ENCODE measurements at places on chromosomes 2 and 18.

DNA sequence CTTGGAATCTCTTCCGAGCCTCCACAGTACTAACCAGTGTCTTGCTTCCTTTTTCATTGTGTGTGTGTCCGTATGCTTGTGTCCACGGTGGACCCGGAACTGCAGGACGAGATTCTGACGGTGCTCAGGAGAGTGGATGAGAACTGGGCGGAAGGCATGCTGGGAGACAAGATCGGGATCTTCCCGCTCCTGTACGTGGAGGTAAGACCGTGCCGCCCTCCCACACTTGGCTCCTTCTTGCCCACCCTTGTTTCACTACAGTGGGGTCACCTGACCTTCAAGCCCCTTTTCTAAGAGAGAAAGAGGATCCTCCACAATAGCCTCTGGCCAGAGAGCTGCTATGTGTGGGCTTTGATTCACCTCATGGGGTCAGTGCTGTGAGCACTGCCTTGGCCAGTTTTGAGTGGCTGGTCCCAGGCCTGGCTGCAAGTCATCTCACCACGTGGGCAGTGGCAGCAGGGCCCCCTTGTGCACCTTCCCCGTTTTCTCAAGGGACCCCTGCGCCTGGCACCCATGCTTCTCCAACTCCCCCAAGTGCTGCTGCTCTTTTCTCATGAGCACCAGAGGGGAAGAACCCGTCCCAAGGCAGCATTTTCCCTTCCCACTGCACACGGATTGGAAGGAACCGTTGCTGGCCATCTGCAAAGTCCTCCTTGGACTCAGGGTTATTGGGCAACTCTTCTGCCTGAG lies 242.1 kb downstream of the SEPTIN10 start:
- DNase-seq, result no peak

- DNase-seq, result peak; percentile 49
These were observed 49.9 kb upstream of the CYP1B1 start for GRCh38 chr2:38125842-38126241.

DNA sequence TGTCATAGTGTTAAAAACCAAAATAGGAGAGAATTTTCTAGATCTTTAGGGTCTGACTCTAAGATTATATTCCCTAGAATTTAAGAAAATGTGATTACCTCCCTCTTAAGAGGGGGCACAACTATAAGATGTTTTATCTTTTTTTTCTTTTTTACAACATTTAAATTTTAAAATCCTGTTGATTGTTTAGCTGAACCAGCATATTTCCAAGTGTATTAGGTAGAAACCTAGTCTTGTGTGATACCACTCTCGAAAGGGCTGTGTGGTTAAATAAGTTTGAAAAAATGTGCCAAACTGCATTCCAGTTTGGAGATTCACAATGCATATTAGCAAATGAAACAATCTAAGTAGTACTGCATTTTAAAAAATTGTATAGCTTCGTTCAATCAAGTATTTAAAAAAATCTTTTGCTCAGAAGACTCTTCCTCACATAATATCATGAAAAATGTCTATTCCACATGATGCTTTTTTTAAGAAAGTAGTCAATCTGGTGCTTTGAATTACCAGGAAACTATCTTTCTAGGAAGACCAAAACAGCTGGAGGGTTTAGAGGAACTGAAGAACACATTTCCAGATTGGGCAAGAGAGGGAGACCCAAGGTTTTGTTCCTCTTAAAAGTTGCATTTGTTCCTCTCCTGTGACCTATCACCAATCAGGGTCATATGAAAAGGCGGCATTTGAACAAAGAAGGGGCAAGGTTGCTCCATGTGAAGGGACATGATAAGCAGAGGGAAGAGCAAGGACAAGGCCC lies 98.8 kb downstream of the DPP4 start:
- no peak for DNase-seq

DNA sequence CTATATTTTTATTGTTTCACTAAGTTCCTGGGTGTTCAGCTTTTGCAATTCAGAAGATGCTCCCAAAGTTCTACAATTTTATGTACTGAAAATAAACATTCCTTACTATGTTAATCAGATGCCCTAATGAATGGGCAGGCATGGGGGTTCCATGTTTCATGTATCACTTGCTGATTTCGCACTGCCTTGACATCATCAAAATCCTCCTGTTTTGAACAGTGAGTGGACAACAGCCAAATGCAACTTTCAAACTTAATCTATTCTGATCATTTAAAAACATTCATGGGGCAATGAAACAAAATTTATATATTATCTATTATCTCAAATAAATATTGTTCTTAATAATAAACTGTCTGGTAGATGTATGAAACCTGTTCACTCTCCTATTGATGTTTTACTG lies 43.2 kb downstream of the ZEB2 start:
- DNase-seq, result no peak

DNA sequence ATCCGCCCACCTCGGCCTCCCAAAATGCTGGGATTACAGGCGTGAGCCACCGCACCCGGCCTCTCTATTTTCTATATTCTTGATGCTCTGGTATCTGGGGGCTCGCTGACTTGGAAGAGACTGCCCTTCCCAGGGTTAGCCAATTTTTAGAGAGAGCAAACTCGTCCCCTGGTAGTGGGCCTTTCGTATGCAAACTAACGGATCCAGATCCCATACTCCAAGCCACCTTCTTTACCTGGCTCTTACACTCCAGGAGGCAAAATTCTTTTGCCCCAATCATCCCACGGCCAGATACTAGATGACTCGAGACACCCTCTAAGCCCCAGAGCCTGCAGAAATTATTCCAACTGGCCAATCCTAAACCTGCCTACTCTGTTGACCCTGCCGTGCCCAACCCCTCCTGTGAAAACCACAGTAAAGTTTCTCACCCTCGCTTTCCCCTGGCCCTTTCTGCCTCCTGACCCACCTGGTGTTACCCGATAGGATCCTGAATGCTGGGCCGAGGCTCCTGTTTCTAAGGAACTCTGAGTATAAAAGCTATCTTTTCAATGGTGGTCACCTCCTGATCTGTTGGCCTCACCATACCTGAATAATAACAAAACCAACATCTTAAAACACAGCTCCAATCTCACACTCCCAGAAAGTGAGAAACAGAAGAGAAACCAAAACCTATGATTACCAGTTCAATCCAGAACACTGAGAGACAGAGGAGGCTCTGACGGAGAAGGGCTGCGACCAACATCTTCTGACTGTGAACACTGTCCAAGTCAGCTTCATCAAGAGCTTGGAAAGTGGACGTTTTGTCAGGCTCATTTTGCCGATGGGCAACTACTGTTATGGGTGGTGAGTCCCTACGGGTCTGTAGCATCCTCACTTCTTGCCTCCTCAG lies 57.6 kb upstream of the ZNF532 start:
- no peak for DNase-seq

DNA sequence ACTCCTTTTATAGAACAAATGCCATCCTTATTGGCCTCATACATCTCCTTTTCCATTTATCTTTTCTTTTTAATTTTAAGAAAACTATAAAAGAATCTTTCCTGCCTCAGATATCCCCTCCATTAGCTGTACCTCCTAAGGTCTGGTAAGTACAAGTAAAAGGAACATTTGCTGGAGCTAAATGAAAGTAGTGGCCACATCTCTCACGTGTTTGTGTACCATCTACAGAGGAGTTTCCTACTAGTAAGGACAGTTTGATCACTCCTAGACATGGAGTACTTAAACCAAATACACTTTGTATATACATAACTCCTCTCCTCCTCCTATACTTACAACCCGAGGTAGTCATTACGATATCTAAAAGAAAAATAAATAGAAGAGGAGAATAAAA lies 504.8 kb downstream of the LRRTM4 start:
- DNase-seq, result no peak

GRCh38 chr18:9016633-9017166 lies 85.8 kb upstream of the NDUFV2 start:
- DNase-seq, result no peak

DNA sequence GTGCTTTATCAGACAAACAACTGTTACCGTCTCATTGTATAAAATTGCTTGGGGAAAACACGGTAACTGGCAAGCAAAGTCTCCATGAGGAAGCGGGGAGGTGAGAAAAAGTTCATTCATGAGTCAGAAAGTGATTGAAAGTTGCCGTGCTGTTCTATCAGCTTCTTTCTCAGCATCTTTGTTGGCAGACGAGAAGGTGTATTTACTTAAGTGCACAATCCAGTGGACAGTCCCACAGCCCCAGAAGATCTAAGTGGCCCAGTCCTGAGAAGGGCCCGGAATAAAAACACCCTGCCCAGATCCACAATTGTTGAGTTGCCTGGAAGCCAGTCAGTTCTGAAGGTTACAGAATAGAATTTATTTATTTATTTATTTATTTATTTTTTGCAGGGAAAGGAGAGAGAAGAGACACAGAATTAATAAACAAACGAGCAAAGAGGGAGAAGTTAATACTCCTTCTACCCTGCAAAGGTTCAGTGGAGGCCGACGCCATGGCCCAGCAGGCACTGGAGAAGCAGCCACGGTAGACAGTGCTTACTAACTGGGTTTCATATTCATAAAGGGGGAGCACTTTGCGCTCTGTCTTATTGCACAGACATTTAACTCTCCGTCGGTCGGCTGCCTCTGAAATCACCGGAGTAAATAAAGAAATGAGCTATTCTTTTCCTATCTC lies 676.0 kb upstream of the SALL3 start:
- no peak for DNase-seq

DNA sequence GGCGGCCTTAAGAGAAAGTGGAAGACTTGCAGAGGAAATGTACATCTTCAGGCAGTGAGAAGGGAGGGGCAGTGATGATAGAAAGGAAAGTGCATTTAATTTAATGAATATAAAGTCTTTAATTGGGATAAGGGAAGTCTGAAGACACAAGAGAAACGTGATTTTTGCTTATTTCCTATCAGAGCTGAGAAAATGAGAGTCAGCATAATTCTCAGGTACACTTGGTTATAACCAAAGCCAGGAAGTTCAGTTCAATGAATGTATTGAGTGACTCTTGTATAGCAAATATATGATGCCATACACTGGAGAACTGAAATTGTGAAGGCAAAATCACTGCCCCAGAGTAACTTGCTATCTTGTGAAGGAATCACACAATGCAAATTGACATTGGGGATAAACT lies 256.3 kb downstream of the LRRTM1 start:
- DNase-seq, result no peak

DNA sequence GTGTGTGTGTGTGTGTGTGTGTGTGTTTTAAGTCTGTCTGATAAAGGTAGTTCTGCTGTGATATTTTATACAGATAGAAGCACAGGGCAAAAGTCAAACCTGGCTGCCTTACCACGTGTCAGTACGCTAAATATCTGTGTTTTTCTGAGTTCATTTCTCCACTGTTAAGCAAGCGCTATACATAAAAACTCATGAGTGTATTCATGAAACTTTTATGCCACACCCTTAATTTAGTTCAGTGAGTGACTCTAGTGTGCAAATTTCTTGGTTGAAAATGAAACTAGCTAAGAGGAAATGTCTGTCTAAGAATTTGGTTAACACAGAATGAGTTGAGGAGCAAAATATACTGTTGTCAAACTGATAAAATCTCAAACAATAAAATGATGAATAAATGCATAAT lies 11.2 kb downstream of the CASP10 start:
- DNase-seq, result no peak

- no peak for DNase-seq
These were observed 39.3 kb downstream of the NGEF start for GRCh38 chr2:232973796-232974195.

DNA sequence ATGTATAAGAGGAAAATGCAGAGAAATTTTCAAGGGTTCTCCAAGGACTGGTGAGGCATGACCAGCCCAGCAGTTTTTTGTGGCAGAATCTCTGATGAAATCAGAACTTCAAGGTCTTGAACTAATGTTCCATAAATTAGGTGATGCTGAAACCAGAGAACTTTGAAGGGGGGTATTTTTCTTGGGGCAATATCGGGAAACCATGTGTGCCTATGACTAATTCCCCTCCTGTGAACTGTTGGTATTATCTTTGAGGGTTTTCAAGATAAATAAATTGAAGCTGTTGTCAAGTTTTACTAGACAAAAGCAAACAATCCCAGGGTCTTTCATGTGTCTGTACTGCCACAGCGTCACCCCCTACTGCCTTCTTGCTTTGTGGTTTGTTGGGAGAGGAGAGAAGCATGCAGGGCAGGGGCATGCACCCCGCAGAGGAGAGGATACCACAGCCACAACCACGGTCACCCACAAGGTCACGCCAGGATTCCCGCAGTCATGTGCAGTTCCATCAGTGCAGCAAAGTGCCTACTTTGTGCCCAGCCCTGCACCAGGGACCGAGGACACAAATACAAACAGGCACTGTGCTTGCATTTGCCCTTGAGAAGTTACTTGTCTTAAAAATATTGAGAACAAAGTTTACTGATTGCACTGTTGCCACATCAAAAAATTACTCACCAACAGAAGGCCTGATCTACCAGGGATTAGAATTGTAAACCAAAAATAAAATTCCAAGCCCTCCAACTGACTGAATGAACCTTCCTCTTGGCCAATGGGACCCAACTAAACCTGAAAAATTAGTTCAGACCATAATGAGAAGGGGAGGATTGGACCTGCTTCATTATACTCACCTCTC lies 413.3 kb upstream of the TRIB2 start:
- DNase-seq, result no peak

DNA sequence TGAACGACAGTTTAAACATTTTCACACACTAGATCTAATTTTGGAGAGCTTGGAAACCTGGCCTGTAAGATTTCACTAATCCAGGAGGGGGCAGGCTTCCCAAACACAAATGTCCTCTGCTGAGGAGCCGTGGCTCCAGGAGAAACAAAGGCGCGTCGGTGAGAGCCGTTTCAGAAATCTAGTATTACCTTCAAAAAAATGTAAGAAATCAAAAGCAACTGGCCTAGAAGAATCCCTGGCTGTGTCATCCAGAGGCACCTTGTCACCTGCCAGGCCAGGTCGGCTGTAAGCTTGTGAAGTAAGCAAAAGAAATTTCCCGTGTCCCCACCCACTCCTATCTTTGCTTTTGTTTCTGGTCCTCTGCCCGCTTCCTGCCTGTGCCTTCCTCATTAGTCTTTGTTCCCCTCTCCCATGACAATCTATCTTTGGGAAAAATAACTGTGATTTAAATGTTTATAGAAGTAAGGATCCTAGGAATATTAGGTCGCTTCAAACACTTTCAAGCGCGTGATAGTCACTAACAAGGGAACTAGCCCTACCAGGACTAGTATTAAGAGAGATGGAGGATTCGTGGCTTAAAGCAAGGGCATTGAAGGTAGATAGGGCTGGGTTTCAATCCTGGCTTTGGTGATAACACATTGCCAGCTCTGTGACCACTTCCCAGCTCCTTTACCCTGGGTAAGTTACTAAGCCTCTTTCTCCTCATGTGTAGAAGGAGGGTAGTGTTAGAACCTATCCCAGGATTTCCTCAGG lies 99.5 kb upstream of the STK39 start:
- peak; percentile 80 for DNase-seq

All from A673 (cell line).